Lung (tissue), 17 donors: ENCODE measurements at places on chromosomes 1 and 21. TPM values are rescaled to one million over a fixed set of nuclear protein-coding genes. Genes with fewer than 3 reads are reported as not detected.
A peak's percentile ranks its signal among the peaks of the same experiment; 100 is the strongest.

The LCE1B gene
- total RNA-seq = not detected

The UQCRHL gene
- 4.6 TPM for total RNA-seq

The BARHL2 gene
- total RNA-seq = not detected

The LRP8 gene
- 4.5 TPM for total RNA-seq

The SIKE1 gene
- 44.3 TPM for total RNA-seq

DNA sequence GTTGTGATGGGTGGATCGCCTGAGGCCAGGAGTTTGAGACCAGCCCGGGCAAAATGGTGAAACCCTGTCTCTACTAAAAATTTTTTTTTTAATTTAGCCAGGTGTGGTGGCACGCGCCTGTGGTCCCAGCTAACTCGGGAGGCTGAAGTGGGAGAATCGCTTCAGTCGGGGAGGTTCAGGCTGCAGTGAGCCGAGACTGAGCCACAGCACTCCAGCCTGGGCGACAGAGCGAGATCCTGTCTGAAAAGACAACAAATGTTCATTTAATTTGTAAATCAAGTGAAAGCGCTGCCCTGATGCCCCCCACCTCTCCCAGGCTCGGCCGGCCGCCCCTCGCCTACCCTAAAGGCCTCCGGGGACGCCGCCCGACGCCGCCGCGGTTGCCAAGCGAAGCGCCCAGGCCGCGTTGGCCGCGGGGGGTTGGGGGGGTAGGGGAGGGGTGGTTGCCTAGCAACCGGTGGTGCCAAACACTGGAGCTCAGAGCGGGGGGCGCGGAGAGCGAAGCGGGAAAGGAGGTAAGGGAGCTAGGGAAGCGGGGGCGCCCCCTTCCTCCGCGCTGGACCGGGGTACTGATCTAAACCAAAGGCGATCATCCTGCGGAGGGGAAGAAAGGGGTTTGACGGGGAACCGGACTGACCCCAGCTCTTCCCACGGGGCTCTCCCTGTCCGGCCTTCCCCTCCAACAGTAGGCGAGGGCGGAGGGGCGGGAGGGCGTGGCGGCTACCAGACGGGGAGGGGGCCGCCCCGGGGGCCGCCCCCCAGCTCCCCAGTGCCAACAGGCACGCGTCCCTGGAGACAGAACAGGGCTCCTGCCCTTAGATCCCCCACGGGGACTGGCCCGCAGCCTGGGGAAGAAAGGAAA is at the start of gene TEKT2:
Gene TEKT2, plus strand, starts transcription at position 460 of the 862 bp plus-strand sequence. CDS start 828 bp downstream, outside the sequence.
- no peaks in the 10 kb centered on the region for H3K36me3 ChIP-seq
- peak within 1 kb of the TSS; percentile 24 for H3K4me3 ChIP-seq
- DNase-seq = peak; percentile 88
- peaks cover 10% of the 10 kb centered on the region for H3K4me1 ChIP-seq
- H3K27ac ChIP-seq = no peak within 1 kb of the TSS

DNA sequence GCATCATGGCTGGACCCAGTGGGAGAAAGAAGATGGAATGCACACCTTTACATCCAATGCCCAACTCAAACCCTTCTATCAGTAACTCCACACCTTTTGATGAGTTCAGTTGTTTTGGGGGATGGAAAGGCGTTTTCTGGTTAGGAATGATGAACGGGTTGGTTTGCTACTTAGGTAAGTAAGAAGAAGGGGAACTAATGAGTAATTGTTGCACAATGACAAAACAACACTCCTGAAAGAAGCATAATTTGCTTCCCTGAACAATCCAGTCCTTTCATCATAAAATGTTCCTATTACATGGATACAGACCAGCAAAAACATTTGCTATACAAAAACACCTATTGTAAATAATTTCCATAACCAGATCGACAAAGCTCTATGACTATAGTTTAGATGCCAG is 35.9 kb upstream of the NFIA start:
- DNase-seq = no peak
- H3K4me3 ChIP-seq = no peak overlapping the region
- no peaks in the 10 kb centered on the region for H3K27me3 ChIP-seq
- no peaks in the 10 kb centered on the region for H3K36me3 ChIP-seq
- H3K4me1 ChIP-seq = peaks cover 9% of the 10 kb centered on the region

DNA sequence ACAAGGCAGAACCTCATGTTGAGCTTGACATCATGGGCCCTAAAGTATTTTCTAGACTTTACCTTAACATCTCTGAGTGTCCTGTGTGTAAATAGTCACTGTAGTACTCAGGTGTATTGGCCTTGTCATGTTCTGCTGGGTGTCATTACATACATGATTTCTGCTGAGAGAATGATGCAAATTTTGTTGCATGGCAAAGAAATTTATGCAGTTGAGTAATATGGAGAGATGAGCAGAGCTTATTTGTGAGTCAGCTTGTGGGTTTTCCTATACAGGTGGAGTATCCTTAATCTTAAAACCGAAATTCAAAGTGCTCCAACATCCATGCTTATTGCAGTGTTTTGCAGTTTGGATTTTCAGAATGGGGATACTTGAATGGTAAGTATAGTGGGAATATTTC is 36.6 kb downstream of the RGL1 start:
- H3K36me3 ChIP-seq = no peaks in the 10 kb centered on the region
- no peak for DNase-seq
- H3K4me1 ChIP-seq = peaks cover 10% of the 10 kb centered on the region
- no peak overlapping the region for H3K4me3 ChIP-seq
- no peaks in the 10 kb centered on the region for H3K27me3 ChIP-seq
- no peak overlapping the region for H3K27ac ChIP-seq

- H3K4me1 ChIP-seq = peaks cover 3% of the 10 kb centered on the region
- no peak overlapping the region for H3K27ac ChIP-seq
- H3K27me3 ChIP-seq = no peaks in the 10 kb centered on the region
- no peaks in the 10 kb centered on the region for H3K36me3 ChIP-seq
- DNase-seq = no peak
Observed at GRCh38 chr1:16117369-16117768, 38.5 kb downstream of the EPHA2 start.

DNA sequence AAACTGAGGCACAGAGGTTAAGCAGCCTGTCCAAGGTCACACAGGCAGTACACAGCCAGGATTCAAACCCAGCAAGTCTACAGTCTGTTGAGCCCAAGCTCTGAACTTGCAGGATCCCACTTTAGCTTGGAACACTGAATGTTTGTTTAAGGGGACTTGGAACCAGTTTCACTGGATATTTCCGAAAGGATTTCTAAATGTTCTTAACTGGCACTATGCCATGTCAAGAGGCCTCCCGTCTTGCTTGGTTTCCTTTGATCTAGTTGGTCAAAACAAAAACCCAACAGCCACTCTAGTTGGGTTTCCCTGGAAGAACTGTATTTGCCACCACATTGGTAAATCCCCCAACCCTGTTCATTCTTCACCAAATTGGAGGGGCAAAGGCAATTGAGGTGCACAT is 317.6 kb upstream of the KAZN start:
- no peaks in the 10 kb centered on the region for H3K36me3 ChIP-seq
- DNase-seq = peak; percentile 95
- no peak overlapping the region for H3K4me3 ChIP-seq

DNA sequence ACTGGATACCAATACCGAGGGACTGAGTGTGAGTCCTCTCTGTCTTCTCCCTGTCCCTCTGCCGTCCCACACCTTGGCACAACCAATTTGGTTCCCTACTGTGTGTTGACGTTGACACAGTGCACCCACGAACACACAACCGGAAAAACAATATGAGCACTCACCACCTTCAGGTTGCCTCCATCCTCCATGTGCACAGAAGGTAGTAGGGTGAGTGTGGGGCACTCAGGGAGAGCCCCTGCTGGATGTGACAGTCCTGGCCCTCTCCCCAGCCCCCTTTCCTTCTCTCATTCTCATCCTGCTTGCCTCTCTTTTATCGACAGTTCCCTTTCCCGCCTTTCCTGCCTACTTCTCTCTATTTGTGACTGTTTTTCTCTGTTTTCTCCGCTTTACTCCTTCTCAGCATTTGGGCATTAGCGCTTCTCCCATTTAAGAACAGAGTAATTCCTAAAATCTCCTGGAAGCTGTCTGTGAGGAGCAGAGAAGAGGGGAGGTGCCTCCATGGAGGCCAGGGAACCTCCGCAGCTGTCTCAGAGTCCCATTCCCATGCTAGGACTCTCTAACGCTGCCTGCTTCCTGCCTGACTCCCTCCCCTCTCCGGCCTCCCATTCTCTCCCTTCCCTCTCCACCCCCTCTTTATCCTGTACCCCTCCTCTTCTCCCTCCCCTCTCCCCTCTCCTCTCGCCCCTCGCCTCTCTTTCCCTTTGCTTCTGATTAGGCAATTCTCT is 16.4 kb downstream of the CADM3 start:
- peak; percentile 48 for DNase-seq
- no peak overlapping the region for H3K27ac ChIP-seq
- H3K4me1 ChIP-seq = peaks cover 5% of the 10 kb centered on the region
- no peaks in the 10 kb centered on the region for H3K36me3 ChIP-seq

DNA sequence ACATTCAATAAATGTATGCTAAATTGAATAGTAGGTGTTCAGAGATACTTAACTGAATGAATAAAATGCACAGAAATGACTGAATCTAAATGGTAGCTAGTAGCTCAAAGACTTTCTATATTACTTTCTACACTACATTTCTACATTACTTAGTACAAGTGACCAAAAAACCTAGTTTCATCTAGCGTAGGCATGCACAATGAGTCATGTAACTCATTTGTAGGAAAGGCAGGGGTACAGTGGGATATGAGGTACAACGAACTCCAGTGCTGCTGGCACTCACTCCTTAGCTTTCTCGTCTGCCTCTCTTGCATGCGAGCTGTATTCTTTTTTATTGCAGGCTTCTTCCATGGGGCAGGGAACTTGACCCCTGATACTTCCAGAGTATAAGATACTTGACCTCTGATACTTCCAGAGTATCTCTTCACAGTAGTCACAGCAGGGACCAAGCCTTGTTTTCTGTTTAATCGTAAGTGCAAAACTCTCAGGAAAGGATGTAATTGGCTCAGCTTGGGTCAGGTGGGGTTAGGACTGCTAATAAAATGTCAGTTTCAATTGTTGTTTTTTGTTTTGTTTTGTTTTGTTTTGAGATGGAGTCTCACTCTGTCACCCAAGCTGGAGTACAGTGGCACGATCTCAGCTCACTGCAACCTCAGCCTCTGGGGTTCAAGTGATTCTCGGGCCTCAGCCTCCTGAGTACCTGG is 4.9 kb upstream of the ATP2B4 start:
- H3K4me1 ChIP-seq = no peaks in the 10 kb centered on the region
- no peak for DNase-seq
- H3K27me3 ChIP-seq = no peaks in the 10 kb centered on the region
- H3K27ac ChIP-seq = no peak overlapping the region

DNA sequence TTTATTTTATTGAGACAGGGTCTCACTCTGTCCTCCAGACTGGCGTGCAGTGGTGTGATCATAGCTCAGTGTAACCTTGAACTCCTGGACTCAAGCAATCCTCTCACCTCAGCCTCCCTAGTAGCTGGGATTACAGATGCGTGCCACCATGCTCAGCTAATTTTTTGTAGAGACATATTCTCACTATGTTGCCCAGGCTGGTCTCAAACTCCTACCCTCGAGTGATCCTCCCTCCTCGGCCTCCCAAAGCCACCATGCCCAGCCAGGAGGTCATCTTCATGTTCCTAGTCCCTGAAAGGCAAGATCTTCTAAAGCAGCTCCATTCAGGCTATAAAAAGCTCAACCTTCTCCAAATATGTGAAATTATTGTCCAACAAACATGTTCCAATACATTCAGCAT is 53.9 kb downstream of the TOR1AIP2 start:
- no peak overlapping the region for H3K27ac ChIP-seq
- no peak overlapping the region for H3K4me3 ChIP-seq
- no peaks in the 10 kb centered on the region for H3K27me3 ChIP-seq

DNA sequence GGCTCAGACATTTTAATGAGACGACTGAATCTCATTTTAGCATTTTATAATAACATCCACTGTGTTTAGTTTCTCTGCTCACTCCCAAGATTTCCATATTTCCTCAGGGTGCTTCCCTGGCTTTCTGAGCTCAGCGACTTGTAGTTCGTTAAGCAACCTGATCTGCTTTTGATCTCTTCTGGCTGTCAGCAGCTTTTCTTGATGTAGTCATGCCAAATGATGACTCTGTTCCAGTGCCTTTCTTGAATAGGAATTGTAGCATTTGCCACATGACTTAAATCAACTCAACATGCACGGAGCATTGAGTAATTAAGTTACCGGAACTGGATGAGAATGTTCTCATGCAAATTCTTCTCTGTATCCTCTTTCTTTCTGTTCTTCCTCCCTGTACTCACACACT is 246.1 kb downstream of the FMN2 start:
- DNase-seq = peak; percentile 22
- H3K27me3 ChIP-seq = no peaks in the 10 kb centered on the region
- H3K4me1 ChIP-seq = peaks cover 5% of the 10 kb centered on the region
- no peak overlapping the region for H3K4me3 ChIP-seq
- no peak overlapping the region for H3K27ac ChIP-seq

GRCh38 chr1:16116002-16116401 is 39.9 kb downstream of the EPHA2 start:
- H3K36me3 ChIP-seq = no peaks in the 10 kb centered on the region
- H3K27ac ChIP-seq = no peak overlapping the region
- no peaks in the 10 kb centered on the region for H3K27me3 ChIP-seq
- H3K4me1 ChIP-seq = no peaks in the 10 kb centered on the region
- no peak for DNase-seq

- peak; percentile 80 for DNase-seq
- H3K27me3 ChIP-seq = no peaks in the 10 kb centered on the region
- no peak overlapping the region for H3K4me3 ChIP-seq
- H3K4me1 ChIP-seq = peaks cover 19% of the 10 kb centered on the region
Observed at GRCh38 chr1:171160639-171161354, 24.3 kb upstream of the FMO2 start.

DNA sequence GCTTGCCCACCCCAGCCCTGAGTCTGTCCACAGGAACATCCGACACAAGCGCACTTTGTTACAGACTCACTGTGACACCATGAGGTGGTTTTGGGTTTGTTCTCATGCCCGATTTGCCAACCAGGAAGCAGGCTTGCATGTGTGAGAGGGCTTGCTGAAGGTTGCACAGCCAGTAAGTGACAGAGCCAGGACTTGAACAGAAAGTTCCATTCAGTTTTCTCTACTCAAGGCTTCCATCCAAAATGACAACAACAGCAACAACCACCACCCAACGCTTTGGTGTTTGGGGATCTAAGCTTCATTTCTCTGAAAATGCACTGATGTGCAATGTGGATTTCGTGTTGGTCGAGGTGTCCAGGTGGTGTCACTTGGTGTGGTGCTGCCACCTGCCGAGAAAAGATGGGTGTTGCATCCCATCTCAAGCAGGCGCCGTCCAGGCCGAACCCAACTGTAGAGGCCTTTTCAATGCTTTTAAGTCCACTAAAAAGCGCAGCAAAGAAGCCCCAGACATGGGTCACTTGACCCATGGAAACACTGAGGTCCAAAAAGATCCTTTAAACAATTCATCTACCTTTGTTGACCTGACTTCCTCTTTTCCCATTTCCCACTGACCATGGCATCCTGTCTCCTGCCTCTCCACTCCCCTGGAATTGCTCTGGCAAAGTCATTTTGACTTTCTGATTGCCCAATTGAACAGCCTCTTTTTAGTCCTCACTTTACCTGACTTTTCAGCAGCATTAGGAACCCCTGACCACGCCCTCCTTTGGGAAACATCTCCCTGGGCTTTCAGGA is 12.2 kb downstream of the CITED4 start:
- no peak overlapping the region for H3K27ac ChIP-seq
- no peaks in the 10 kb centered on the region for H3K36me3 ChIP-seq
- H3K4me1 ChIP-seq = no peaks in the 10 kb centered on the region
- no peaks in the 10 kb centered on the region for H3K27me3 ChIP-seq
- DNase-seq = peak; percentile 74
